ENCODE measurements at places on chromosomes 2 and 18.

DNA sequence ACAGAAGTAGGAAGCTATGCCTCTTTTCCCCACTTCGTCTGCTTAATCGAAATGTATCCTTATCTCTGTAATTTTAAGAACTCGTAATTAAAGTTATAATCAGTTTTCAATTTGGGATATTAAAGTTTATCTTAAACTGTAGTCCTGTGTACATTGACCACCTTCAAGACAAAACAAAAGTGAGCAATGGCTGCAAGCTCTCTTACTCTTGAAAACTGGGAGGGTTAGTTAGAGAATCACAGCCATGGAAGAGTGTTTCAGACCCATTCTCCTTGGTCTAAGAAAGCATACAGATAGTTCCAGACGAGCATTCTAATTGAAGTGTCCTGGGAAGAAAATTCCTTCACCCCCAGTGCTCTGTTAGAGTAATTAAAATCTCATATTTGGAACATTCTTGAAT is 2.0 kb downstream of the KCMF1 start:
- no peak for DNase-seq

- no peak for DNase-seq
Observed at GRCh38 chr2:231413921-231414476, 18.5 kb downstream of the B3GNT7 start.

GRCh38 chr2:69389271-69389670 is 2.2 kb upstream of the GFPT1 start:
- DNase-seq = no peak

- no peak for DNase-seq
Observed at GRCh38 chr2:63257473-63257872, 206.8 kb downstream of the OTX1 start.

DNA sequence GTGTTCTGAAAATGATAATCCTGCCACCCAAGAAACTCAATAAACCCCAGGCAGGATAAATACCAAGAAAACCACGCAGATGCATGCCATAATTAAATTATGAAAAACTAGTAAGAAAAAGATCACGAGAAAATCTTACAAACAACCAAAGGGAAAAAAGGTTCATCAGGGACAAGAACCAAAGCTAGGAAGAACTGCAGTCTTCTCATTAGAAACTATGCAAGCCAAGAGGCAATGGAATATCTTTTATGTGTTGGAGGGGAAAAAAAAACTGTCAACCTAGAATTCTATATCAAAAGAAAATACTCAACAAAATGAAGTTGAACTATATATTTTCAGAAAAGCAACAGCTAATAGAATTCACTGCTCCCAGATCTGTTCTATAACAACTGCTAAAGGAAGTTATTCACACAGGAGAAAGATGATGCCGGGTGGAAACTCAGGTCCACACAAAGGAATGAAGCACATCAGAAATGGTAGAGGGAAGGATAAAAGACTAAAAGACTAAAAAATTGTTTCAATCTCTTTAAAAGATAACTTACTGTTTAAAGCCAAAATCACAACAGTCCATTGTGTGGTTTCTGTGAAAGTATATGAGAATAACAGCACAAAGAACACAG is 55.0 kb downstream of the NDUFA10 start:
- no peak for DNase-seq

DNA sequence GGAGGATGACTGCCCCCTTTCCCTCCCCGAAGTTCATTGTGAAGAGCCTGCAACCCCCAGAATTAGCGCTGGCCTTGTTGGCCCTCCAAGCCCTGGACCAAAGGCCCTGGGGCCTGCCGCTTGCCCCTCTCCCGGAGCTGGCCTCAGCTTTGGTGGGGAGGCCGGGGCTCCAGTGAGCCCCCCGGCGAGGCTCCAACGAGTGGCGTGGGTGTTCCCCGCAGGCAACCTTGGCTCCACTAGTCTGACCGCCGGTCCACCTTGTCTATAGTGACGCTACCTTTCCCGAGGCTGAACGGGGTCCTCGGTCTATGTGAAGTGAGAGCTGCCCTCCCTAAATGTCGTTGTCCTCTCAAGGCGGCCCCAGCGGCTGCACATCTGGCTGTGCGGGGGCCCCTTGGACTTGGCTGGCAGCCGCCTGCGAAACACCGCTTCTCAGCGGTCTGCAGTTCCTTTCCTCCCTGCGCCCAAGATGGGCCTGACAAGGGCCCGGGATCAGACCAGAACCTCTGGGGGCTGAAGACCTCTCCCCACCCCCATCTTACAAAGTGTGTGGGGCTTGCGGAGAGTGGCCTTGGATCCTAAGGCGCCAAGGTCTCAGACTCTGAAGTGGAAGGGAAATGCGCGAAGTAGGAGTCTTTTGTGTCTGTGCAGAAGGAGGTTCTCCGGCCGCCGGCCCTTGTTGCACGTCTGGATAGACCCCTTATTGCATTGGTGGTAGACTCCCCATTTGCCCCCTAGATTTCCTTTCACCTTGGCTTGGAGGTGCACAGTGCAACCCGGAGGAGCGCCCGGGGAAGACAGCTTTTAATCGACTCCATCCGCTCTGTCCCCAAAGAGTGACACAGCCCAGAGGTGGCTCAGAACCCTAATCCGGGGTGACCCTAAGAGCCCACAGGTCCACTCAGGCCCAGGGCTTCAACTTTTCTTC is 3.9 kb upstream of the HOXD10 start:
- DNase-seq = peak; percentile 67

DNA sequence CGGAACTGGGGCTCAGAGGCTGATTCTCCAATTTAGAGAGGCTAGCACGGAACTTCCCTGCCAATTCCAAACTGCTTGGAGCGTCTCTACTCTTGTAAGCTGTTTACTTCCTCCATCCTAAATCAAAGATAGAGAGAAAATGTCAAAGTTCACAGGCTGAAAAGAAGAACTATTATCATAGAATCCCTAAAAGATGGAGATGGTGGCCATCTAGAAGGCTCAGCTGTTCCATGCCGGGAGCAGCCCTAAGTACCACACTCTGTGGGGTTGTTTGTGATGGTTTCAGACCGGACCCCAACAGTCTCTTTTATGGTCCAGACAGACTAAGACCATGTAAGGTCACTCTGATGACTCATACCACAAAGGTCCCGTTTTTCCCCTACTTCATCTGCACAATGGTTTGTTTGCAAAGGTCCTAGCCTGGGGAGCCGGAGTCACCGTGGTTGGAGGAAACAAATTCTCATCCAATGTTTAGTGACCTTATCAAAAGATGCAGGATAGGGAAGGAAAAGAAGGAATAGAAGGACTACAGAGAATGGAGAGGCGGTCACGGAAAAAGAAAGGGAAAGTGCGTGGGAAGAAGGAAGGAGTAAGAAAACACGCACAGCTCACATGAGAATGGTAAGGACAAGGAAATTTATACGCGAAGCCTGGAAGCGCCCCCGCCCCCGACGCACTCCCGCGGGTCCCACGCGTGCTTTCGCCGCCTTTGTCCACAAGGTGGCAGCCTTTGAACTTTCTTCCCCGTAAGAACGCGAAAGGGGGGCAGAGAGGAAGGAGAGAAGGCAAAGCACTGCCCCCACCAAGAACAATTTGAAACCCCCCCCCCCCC is 453 bp upstream of the ANTXR1 start:
- peak; percentile 78 for DNase-seq
